Activated CD8-positive, alpha-beta memory T cell treated with anti-CD3 and anti-CD28 coated beads for 1 hour (primary cell): ENCODE measurements at places on chromosomes 2 and 18.

- no peak for DNase-seq
Observed at GRCh38 chr2:163771596-163771995, 35.8 kb upstream of the FIGN start.

- DNase-seq, result no peak
Observed at GRCh38 chr18:63783394-63783793, 8.2 kb downstream of the SERPINB7 start.

- DNase-seq, result no peak
Observed at GRCh38 chr2:65064728-65065552, 8.7 kb downstream of the CEP68 start.

DNA sequence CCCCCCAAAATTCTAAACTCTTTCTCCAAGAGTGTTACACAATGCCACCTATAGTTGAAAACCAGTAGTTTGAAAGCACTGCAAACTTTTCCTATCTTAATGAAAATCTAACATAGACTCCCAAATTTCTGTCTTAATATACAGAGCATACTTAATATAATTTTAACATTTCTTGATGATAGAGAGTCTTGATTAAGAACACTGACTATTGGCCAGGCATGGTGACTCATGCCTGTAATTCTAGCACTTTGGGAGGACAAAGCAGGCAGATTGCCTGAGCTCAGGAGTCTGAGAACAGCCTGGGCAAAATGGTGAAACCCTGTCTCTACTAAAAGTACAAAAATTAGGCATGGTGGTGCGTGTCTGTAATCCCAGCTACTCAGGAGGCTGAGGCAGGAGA, 34.2 kb downstream of the ASXL2 start:
- DNase-seq, result no peak

DNA sequence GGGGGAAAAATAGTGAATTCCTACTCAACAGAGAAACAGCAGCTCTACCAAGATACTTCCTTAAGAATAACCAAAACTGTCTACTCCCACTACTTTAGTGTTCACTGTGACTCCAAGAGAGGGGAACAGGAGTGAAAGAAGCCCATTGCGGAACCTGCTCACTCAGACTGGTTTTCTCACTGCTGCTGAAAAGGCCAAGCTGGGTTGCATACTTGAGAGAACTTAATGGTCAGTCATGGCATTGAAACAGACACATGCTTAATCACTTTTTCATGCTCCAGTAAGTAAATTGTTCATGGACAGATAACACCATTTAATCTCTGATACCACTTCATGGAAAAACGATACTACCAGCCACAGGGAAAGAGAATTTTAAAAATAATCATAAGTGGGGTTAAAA, 35.7 kb upstream of the SLC8A1 start:
- DNase-seq, result no peak

- no peak for DNase-seq
Observed at GRCh38 chr2:60159519-60159918, 393.9 kb downstream of the BCL11A start.
